ENCODE measurements at places on chromosomes 3 and 15.

DNA sequence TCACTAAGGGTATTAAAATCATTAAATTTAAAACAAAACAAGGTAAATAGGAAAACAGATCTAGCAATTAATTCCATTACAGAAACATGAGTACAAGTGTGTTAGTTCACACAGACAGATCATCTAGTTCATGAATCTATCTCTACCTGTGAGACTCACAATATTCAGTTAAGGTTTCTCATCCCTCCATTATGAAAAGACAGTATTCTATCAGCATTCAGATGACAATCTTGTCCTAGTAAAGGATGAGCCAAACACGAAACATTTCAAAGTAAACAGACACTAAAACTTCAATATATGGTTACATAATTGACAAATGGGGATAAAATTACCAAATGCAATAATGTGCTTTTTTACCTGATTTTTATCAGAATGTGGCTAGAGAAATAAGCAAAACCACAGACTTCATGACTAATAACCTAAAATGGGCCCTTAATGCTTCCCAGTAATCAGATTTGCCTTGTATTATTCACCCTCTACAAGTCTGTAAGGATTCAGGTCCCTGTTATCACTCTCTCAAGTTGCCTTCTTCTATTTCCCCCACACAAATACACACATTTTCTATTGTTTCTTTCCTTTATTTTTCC lies 126.8 kb downstream of the DLG1 start:
- peak; percentile 69 for DNase-seq

DNA sequence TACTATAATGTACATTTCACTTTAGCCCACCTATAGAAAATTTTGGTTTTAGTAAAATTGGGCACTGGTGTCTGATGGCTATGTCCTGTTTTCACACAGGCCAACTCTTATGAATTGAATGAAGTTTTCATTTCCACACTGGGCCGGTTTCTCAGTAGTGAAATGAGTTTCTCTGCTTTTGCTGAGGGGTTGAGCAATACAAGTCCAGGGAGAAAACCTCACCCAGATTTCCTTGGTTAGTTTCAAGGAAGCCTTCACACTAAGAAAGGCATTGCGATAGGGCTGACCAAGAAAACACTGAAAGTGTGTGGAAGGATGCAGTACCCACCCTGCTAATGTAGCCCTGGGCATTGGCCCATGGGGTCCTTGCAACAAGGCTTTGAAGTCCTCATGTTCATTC lies 331.5 kb upstream of the CFAP20DC start:
- no peak for DNase-seq

- peak; percentile 54 for DNase-seq
These were observed 101.8 kb downstream of the STT3B start for GRCh38 chr3:31634476-31634875.

DNA sequence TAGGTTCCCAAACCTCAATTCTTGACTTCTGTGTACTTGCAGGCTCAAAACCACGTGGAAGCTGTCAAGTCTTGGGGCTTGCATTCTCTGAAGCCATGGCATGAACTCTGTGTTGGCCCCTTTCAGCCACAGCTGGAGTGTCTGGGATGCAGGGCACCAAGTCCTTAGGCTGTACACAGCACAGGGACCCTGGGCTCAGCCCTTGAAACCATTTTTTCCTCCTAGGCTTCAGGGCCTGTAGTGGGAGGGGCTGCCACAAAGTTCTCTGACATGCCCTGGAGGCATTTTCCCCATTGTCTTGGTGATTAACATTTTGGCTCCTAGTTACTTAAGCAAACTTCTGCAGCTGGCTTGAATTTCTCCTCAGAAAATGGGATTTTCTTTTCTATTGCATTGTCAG lies 135.4 kb downstream of the ATG7 start:
- DNase-seq = no peak

- peak; percentile 37 for DNase-seq
These were observed 28.4 kb upstream of the SMAD6 start for GRCh38 chr15:66673410-66674322.
